ENCODE measurements at places on chromosomes 6 and 20.

DNA sequence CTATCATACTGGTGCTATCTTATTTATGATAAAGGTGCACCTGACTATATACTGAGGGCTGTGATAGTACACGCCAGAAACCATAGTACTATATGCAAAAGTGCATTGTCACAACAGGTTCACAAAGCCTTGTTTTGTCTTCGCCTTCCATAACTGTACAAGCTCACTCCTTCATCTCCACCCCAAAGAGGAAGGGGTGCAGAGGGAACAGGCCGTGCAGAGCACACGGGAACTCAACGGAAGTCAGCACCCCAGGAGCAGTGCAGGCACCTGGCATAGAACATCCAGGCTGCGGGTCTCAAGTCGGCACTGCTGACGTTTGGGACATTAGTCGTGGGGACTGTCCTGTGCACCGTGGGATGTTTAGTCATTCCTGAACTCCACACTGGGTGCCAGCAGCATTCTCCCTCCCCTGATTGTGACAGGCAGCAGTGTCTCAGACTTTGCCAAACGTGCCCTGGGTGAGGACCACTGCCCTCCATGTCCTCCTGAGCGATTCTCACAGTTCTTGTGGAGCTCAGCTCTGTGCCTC is 99.7 kb downstream of the PXDC1 start:
- DNase-seq, result no peak

GRCh38 chr6:73176057-73176456 is 49.2 kb downstream of the KHDC1L start:
- DNase-seq, result no peak

DNA sequence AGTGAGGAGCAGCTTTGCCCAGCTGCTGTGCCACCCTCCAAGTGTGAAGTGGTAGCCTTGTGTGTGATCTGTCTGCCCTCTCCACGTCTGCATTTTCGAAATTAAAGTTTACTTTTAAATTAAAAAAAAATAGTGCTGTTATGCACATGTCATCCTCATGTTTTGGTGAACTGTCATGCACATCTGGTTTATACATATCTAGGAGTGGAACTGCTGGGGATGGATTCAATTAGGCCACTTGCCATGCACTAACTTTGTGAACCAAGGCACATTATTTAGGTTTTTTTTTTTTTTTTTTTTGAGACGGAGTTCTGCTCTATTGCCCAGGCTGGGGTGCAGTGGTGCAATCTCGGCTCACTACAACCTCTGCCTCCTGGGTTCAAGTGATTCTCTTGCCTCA is 3.6 kb downstream of the GTSF1L start:
- DNase-seq, result no peak

DNA sequence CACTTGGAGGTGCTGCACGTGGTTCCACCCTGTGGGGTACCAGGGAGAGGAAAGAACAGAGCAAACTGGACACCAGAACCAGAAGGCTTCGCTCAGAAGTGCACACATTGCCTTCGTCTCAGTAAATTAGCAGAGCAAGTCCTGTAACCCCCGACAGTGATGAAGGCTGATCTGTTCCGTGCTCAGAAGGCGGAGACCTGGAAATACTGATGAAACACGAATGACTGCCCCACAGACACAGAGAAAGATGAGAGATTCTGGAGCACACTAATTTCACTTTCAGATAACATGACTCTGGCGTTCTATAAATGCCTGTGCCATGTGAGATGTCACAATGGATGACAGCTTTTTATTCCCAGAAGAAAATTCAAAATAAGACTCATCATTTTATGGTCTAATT is 44.2 kb upstream of the CCR6 start:
- DNase-seq, result no peak

DNA sequence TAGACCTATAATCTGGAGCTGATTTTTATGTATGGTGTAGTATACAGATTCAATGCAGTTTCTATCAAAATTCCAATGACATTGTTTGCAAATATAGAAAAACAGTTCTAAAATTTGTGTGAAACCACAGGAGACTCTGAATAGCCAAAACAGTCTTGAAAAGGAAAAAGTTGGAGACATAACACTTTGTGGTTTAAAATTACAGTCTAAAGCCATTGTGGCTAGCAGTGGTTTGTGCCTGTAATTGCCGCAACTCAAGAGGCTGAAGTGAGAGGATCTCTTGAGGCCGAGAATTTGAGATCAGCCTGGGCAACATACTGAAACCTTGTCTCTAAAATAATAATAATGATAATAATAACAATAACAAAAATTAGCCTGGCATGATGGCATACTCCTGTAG is 213.7 kb downstream of the CDKAL1 start:
- DNase-seq, result no peak

DNA sequence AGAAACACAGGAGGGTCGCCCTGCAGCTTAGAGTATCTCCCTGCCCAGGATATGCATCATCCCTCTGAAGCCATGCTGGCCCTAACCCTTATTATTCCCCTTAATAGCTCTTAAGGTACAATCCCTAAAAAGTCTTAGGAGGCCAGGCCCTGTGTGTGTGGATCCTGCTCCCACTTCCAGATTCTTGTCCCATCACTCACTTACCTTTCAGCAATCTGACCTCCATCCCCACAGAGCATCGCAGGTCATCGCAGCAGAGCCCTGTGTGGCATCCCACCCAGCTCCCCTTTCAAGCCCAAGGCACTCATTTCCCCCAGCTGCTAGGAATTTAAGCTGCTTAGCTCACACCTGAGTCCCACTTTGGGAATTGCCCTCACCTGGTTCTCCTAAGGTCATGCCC is 223.8 kb upstream of the SMLR1 start:
- no peak for DNase-seq

DNA sequence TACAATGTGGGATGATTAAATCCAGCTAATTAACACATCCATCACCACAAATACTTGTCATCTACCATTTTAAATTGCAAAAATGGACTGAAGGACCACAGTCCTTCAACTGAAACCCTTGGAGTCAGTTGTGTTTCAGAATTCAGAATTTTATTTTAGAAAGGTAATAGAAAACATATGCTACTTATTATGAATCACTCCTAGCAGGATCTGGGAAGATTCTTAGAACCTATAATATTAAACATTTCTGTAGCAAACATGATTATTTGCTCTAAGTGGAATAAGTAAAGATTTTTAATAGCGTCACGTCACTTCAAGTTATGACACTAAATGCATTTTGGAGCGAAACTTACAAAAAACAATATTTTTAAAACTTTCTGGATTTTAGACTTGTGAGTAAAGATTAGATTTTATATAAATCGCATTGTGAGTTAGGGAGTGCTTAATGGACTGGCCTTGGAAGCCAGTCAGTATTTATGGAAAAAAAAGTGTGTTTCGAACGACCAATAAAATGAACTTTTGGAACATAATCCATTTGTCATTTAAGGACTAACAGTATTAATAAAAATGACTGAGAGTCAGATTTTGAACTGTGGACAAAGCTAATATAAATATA is 71.8 kb upstream of the PHACTR2 start:
- no peak for DNase-seq

- DNase-seq, result no peak
These were observed 68.7 kb upstream of the TAB2 start for GRCh38 chr6:149248693-149249369.

DNA sequence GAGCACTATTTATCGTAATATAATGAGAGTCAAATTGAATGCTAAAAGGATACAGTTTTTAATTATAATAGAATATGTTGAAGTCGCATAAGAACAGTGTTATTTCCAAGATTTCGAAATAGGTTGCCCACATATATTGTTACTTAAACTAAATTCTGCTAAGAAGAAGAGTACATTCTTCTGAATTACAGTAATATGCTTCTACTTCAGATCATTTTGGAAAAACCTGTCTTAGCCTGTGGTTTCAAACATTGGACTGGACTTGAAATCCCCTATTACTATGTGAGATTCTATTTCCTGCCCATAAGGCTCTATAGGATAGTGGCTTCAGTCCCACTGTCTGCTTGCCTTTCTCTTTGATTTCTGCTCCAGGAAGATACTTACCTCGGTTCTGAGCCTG is 137.2 kb downstream of the B3GAT2 start:
- no peak for DNase-seq

- peak; percentile 13 for DNase-seq
These were observed 45.5 kb upstream of the CD83 start for GRCh38 chr6:14072084-14072483.

DNA sequence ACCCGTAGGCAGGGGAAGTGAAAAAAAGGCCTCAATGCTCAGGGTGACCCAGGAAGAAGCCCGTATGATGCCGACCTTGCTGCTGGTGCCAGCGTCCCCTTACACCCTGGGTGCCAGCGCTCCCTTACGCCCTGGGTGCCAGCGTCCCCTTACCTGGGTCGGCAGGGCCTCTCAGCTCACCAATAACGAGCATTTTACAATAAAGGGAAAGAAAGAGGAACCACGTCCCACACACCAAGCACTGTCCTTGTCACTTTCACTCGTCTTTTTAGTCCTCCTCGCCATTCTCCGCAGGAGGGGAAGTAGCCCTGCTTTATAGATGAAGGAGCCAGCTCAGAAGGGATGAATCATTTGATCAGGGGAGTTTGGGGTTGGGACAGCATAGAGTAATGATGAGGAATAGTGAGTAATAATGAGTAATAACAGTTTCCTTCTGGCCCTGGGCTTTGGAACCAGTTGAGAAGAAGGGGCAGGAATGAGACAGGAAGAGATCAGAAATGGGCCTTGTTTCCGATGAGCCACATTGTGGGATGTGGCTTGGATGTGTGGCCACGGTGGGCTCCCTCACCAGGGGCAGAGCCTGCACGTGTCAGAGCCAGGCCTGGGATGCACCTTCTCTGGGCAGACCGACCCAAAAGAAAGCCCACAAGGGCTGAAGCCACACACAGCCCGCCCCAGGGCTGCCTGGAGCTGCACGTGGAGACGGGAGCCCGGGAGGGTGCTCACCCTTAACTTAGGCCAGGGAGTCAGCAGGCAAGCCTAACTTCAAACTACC is 75.7 kb downstream of the SYNJ2 start:
- peak; percentile 97 for DNase-seq

GRCh38 chr6:116352515-116353471 is 18.0 kb upstream of the DSE start:
- peak; percentile 62 for DNase-seq

DNA sequence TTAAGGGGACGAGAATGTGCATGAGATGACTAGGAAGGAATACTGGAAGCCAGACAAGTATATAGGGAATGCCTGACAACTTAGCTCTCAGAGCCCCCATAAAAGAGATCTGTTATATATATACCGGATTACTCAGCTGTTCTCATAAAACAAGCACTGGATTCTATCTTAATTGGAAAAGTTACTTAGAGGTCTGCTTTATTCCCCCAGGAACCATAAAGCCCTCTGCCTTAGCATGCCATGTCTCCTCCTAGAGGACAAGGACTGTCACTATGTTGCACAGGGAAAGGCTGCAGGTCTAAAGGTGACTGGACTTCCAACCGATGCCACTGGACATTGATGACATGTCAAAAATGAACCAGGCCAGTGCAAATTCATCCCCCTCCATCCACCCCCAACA is 6.4 kb downstream of the EXOC2 start:
- DNase-seq, result peak; percentile 69

GRCh38 chr6:116066789-116067188 is 6.1 kb upstream of the FRK start:
- no peak for DNase-seq

- DNase-seq, result peak; percentile 55
These were observed 26.5 kb downstream of the DAAM2 start for GRCh38 chr6:39818695-39819094.

DNA sequence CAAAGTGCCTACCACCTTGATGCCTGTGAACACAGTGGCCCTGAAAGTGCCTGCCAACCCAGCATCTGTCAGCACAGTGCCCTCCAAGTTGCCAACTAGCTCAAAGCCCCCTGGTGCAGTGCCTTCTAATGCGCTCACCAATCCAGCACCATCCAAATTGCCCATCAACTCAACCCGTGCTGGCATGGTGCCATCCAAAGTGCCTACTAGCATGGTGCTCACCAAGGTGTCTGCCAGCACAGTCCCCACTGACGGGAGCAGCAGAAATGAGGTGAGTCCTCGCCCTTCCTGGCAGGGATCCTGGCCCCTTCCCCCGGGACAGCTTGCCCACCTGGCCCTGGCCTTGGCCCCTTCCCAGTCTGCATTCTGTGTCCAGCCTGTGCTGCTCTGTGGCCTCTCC is 17.9 kb downstream of the MAVS start:
- DNase-seq, result no peak

DNA sequence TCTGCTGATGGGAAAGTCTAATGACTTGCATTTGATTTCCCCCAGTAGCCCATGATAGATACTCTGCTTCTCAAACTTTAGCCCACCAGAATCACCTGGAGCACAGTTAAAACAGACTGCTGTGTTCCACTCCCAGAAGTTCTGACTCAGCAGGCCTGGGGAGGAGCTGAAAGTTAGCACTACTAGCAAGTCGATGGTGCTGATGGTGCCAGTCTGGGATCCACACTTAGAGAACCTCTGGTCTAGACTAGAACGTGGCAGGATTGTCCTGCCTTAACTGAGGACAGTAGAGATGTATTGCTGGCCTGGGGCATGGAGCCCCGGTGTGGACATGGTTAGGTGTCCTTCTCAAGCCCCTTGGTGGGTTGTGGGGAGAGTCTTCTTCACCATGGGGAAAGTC is 8.7 kb downstream of the TOX2 start:
- no peak for DNase-seq

- DNase-seq, result no peak
These were observed 8.8 kb downstream of the SLC17A9 start for GRCh38 chr20:62961310-62961783.

GRCh38 chr6:36247693-36248092 is 22.2 kb upstream of the PNPLA1 start:
- peak; percentile 28 for DNase-seq

DNA sequence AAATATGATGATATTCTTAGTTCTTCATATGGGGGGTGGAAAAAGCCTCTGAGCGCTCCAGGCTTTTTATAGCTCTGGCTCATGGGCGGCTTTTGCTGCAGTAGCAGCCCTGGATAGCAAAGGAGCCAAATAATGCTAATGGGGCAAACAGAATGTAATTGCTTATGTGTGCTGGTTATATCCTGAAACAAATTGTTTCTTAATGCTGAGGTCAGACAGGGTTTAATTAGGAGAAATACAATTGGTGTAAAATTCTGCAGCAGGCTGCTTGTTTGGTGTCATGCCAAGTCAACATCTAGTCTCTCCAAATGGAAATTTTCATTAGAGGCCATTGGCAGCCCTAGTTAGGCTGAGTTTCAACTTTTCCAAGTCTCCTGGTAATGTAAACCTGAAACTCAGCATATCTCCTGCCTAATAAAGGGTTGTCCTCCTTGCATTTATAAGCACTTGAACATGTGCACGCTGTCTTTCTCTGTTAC is 530.1 kb upstream of the NOX3 start:
- no peak for DNase-seq

- no peak for DNase-seq
These were observed 281.2 kb upstream of the SGK1 start for GRCh38 chr6:134599079-134599478.

Data from fibroblast of skin of right quadriceps (primary cell).